ENCODE measurements at places on chromosomes 3 and 15. TPM values are rescaled to one million over a fixed set of nuclear protein-coding genes. Genes with fewer than 3 reads are reported as not detected.

FBXO40 gene
- total RNA-seq = not detected

GRCh38 chr3:125212091-125212508 is 448 bp downstream of the SLC12A8 start:
- H3K4me3 ChIP-seq = no peak overlapping the region
- no peaks in the 10 kb centered on the region for H3K4me1 ChIP-seq

GRCh38 chr15:28969511-28970085 is 83.8 kb downstream of the APBA2 start:
- DNase-seq = peak; percentile 16
- peak overlapping the region; percentile 64 for H3K27ac ChIP-seq
- H3K4me1 ChIP-seq = peaks cover 29% of the 10 kb centered on the region

DNA sequence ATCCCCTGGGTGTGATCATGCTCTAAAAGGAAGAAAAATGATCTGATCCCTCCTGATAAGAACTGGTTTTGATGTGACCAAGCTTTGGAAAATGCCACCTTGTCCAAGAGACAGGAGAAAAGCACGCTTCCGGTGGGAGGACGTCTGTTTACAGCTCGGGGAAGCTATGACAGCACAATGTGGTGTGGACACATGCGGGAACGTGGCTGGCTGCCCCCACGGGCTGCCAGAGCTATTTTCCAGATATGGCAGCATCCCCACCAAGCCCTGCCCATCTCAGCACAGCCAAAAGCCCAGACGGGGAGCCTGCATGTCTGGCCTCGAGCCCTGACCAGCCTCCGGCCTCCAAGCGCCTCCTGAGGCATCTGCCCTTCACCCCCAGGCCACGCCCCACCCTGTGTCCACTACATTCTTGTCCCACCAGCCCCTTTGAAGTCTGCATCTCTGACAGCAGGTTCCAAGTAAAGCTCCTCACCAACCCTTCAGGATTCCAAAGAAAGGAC is 63.2 kb upstream of the HRH1 start:
- DNase-seq = no peak
- H3K36me3 ChIP-seq = no peaks in the 10 kb centered on the region
- peaks cover 9% of the 10 kb centered on the region for H3K27me3 ChIP-seq
- H3K27ac ChIP-seq = no peak overlapping the region
- peaks cover 2% of the 10 kb centered on the region for H3K4me1 ChIP-seq

GRCh38 chr3:12974334-12974733 is 98.9 kb downstream of the IQSEC1 start:
- no peak overlapping the region for H3K4me3 ChIP-seq
- peaks cover 14% of the 10 kb centered on the region for H3K4me1 ChIP-seq
- no peaks in the 10 kb centered on the region for H3K36me3 ChIP-seq
- no peaks in the 10 kb centered on the region for H3K27me3 ChIP-seq

All from K562 (cell line).